Activated gamma-delta T cell (primary cell): ENCODE measurements at places on chromosomes 12 and 14.

DNA sequence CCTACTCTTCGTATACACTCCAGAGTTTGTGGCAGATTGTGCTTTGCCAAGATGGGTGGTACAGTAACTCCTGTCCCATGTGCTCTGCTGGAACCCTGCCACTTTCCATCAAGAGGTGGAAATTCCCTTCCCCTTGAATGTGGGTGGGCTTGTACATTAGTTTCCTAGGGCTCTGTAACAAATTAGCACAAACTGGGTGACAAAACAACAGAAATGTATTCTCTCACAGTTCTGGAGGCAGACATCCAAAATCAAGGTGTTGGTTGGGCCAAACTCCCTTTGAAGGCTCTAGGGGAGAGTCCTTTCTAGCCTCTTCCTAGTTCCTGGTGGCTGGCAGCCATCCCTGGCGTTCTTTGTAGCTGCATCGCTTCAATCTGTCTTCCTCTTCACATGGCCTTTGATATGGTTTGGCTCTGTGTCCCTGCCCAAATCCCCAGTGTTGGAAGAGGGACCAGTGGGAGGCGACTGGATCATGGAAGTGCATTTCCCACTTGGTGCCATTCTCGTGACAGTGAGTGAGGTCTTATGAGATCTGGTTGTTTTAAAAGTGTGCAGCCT, 117.5 kb downstream of the VRK1 start:
- DNase-seq = no peak

GRCh38 chr12:57165741-57166140, 18.3 kb upstream of the LRP1-AS start:
- no peak for DNase-seq

- DNase-seq = no peak
These were observed 166.7 kb downstream of the RAD51B start for GRCh38 chr14:67986131-67986841.

DNA sequence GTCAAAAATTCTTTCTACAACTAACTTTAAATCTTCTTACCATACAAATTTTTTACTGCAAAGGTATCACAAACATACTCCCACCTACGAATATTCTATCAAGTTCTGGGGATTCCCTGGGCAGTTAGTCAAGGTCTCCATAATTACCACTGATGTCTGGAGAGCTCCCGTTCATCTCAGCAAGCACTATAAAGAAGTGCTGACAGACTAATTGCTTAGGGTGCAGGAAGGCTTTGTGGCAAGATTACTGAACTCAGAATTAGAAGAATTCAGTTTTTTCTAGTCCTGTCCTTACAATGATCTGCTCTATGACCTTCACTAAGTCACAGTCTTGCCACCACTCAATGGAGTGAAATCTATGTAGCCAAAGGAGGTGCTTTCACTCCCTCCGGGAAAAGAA, 61.5 kb downstream of the DUSP16 start:
- no peak for DNase-seq

- no peak for DNase-seq
These were observed 6.0 kb downstream of the FAR2 start for GRCh38 chr12:29155079-29155478.

DNA sequence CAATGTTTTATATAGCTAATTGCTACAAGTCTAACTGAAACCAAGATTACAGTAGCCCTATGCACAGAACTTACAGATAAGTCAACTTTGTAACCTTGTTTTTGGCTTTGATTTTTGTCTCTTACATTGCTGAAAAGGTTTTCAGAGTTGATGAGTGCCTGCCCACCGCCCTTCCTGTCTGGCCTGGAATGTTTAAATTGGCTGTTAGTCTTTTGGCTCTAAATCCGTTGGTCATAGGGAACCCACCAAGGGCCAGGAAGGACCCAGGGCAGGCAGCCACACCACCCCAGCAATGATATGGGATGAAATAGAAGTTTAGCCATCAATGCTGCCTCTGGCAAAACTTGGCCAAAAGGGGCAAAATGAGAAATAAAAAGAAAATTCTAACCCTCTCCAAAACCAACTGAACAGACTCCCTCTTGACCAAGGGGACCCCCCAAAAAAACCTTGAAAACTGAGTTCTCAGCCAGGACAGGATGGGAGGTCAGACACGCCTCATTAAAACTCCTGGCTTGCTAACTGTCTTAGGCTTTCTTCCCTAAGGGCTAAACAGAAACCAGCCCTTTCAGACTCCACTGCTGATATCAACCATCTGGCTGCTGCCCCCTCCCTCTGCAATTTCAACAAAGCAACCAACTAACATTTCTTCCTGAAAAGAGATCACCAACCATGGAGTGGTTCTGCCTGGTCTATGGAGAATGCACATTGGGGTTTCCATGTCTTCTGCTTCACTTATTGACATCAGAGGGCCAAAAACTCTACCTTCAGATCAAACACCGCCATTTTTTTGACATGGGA, 242.1 kb upstream of the NOS1 start:
- DNase-seq = no peak

- no peak for DNase-seq
These were observed 46.7 kb downstream of the TMCC3 start for GRCh38 chr12:94603434-94604365.

DNA sequence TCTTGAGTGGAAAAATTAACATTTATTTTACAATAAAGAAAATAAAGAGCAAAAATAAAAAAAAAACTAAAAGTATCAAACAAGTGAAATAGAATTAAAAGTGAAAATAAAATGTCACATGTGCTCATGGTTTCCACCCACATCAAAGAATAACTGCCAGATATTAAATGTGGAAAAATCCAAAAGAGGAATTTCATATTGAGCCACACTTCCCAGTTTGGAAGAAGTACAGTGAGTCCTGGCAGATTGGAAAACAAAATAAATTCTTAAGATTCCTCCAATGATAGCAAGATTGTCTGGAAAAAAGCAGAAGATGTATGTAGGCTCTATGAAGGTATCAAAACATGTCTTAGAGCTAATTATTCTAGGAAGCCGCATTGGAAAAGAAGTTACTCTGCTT, 1019.5 kb downstream of the SLC6A15 start:
- DNase-seq = no peak

DNA sequence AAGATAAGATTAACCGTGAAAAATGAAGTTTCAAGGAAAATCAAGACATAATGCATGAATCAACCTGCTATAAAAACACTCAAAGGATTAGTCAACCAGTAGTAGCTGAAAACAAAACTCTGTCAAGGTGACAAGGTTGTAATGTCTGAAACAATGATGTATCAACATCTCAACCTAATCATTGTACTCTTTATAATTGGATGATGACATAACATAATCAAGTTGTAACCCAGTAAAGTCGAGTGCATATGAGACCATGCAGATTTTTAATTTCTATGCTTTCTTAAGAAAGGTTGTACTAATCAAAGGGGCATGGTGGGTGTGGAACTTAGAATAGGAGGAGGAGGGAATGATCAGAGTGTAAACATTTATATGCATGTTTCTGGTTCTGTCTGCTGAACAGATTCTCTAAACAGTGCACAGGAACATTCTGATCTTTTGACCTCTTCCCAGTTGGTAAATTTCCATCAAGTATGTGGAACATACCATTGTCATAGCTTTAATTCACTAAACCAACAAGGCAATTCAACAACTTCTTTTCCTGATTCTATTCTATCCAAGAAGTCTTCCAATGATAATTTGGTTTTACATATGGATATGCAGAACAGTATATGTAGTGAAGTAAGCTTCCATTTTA, 253.7 kb downstream of the TTC6 start:
- DNase-seq = no peak

DNA sequence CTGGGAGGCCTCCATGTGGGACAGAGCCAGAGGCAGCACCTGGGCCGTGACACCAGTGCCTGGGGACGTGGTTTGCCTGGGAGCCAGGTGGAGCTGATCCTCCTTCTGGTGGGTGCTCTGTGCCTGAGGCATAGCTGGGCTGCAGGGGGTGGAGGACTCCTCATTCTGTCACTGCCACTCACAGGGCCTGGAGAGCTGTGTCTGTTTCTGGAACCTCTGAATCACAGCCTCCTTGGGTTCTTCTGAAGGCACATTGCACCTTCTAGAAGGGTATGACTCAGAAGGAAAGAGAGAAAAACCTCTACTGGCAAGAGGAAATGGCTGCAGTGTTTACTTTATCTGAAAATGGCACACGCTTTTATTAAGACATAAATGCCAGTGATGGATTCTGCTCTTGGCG, 659.8 kb downstream of the VRK1 start:
- DNase-seq = no peak

DNA sequence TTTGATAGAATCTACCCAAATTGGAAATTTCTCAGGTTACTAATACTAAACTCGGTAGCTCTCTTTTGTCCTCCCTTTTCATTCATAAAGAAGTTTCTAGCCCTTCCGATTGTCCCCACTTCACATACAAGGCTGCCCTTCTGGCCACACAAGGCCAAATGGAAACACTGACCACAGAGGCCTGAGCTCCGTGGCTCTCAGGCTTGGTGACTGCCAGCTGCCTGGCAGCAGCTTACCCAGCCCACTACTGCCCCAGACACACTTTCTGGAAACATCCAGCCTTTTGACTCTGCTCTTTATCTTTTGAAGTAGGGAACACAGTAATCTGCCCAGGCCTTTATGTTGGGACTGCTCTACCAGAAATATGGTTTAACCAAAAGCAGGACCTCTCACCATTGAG, 167.2 kb downstream of the GCH1 start:
- DNase-seq = no peak

DNA sequence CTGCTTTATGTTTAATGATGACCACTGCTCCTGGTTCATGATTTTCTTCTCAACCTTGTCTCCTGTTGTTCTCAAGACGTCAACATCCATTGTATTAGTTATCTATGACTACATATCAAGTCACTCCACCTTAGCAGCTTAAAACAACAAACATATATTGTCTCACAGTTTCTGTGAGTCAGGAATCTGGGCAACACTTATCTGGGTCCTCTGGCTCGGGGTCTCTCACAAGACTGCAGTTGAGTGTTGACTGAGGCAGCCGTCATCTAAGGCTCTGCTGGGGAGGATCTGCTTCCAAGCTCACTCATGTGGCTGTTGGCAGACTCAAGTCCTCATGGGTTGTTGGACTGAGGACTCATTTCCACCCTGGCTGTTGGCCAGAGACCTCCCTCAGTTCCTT, 27.3 kb upstream of the FRS2 start:
- DNase-seq = no peak

- no peak for DNase-seq
These were observed 37.0 kb downstream of the BTG1 start for GRCh38 chr12:92108651-92109050.

- DNase-seq = no peak
These were observed 104.6 kb downstream of the PTPRR start for GRCh38 chr12:70815971-70816391.

- no peak for DNase-seq
These were observed 626.6 kb downstream of the DIO2 start for GRCh38 chr14:79584679-79585078.

- no peak for DNase-seq
These were observed 5.0 kb downstream of the CMKLR1 start for GRCh38 chr12:108333898-108334699.

- DNase-seq = no peak
These were observed 46.6 kb upstream of the CDKN3 start for GRCh38 chr14:54350203-54350602.
